ENCODE measurements at places on chromosomes 12 and 14.

DNA sequence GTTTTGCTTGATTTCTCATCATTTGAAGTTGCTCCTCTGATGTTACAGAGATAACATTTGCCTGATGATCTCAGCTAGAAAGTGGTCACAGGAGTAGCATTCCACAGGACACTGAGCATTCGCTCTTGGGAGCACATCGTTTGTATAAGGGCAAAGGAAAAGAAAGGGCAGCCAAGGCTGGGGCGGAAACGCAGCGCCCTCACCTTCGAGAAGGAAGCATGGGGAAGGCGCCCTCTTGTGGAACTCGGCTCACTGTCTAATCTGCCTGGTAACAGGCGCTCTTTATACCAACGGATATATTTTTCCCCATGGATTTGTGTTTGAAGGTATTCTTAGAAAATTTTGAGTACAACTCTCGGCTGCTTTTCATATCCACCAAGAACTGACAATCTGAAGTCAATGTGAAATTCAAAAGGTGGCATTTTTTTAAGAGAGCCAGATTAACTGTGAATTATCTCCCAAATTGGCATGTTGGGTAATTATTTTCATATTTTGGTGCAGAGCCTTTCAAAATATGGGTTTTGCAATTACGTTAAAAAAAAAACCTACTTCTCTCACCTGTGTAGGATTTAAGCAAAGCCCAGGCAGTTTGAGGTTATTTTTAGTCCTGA is 172.7 kb downstream of the CAND1 start:
- H3K27ac ChIP-seq, result no peak overlapping the region
- no peak overlapping the region for H3K4me3 ChIP-seq
- DNase-seq, result peak; percentile 65
- peaks cover 2% of the 10 kb centered on the region for H3K4me1 ChIP-seq

- H3K36me3 ChIP-seq, result no peaks in the 10 kb centered on the region
- no peak for DNase-seq
- H3K4me3 ChIP-seq, result no peak overlapping the region
- peaks cover 2% of the 10 kb centered on the region for H3K4me1 ChIP-seq
- no peaks in the 10 kb centered on the region for H3K27me3 ChIP-seq
Observed at GRCh38 chr12:48038085-48038484, 33.8 kb upstream of the COL2A1 start.

- no peaks in the 10 kb centered on the region for H3K4me1 ChIP-seq
- no peaks in the 10 kb centered on the region for H3K27me3 ChIP-seq
- no peaks in the 10 kb centered on the region for H3K36me3 ChIP-seq
- DNase-seq, result no peak
- no peak overlapping the region for H3K27ac ChIP-seq
- no peak overlapping the region for H3K4me3 ChIP-seq
Observed at GRCh38 chr12:117430246-117430645, 68.8 kb upstream of the NOS1 start.

GRCh38 chr12:80173083-80173864 is 73.9 kb downstream of the OTOGL start:
- H3K4me3 ChIP-seq, result no peak overlapping the region
- DNase-seq, result no peak
- no peaks in the 10 kb centered on the region for H3K36me3 ChIP-seq
- no peaks in the 10 kb centered on the region for H3K4me1 ChIP-seq

DNA sequence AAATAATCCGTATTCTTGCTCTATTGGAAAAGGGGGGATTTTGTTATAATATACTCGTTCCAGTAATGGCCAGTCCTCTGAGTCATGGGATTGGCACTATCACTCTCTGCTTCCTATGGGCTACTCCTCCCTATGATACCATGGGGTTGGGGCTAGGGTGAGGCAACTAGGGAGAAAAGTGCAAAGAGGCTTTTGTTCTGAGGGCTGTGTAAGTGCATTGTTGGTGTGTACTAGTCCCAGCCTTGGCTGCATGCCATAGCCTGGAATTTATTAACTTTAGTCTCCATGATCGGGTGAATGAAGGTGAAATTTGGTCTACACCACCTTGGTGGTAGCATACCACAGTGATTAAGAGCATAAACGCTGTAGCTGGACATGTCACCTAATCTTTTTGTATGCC is 247.6 kb downstream of the RPAP3 start:
- peaks cover 2% of the 10 kb centered on the region for H3K27me3 ChIP-seq
- no peak overlapping the region for H3K4me3 ChIP-seq
- no peak overlapping the region for H3K27ac ChIP-seq
- H3K4me1 ChIP-seq, result no peaks in the 10 kb centered on the region

DNA sequence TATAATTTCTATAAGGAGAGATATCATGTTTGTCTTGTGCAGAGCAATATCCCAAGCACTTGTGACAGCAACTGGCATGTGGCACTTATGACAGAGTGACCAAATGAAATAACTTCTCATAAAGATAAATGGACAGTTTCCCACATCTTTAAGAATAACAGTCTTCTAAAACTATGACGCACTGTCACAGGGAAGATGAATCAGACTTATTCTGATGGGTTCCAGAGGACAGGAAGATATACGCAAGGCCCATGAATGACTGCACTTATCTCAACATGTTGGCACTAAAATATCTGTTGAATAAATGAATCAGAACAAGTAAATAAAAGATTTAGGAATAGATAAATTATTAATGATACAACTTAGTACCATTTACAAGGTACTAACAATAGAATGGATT is 465.8 kb upstream of the SYT1 start:
- no peak overlapping the region for H3K27ac ChIP-seq
- no peak for DNase-seq
- H3K27me3 ChIP-seq, result no peaks in the 10 kb centered on the region

- no peaks in the 10 kb centered on the region for H3K27me3 ChIP-seq
- no peak for DNase-seq
- no peak overlapping the region for H3K4me3 ChIP-seq
- H3K27ac ChIP-seq, result no peak overlapping the region
- no peaks in the 10 kb centered on the region for H3K4me1 ChIP-seq
Observed at GRCh38 chr14:88504602-88505001, 50.2 kb downstream of the PTPN21 start.

DNA sequence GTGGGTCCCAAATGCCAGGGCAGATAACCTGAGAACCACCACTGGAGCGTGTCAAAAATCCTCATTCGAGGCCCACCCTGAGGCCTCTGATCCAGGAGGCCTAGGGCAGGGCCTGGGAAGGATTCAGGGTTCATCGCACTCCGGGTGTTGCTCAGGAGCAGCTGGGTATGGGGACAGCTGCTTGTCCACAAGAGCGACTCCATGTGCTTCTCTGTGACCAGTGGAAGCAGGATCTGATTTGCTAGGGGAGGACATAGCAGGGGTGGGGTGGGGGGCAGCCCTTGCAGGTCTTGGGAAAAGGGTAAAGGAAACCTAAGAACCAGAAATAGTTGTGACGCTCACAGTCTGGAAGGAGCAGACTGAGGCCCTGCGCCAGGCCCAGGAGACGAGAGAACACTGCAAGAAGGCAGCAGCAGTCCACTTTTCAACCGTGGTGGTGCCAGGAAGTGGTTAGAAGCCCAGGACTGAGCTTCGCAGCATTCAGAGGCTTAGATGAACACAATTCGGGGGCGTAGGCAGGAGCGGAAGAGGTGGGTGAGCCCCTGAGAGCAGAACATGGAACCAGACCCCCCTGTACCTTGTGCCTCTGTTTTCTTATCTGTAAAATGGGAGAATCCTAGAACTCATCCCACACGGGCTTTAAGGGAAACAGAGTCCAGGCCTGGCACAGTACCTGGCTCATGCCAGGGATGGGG is 33.7 kb downstream of the ITPK1 start:
- no peaks in the 10 kb centered on the region for H3K27me3 ChIP-seq
- H3K4me3 ChIP-seq, result no peak overlapping the region
- no peaks in the 10 kb centered on the region for H3K36me3 ChIP-seq
- no peak for DNase-seq

DNA sequence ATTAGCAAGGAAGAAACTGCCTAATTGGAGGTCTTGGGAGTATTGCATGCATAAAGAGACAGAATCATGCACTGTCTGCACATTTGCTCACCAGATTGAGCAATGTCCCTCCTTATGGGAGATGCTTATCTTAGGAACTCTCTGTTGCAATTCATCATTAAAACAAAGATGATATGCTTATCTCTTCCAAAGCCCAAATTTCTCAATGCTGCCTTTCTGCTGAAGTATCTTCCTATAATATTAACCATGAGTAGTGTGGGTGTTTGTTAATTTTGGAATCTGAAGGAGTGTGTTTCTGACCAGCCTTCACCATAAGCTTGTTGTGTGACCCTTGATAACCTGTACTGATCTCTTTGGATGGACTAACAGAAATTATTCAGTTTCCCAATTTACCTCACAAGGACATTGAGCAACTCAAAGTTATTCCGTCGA is 1257.6 kb upstream of the FLRT2 start:
- H3K27ac ChIP-seq, result no peak overlapping the region
- no peak for DNase-seq
- no peaks in the 10 kb centered on the region for H3K36me3 ChIP-seq
- no peaks in the 10 kb centered on the region for H3K27me3 ChIP-seq
- H3K4me3 ChIP-seq, result no peak overlapping the region

- DNase-seq, result peak; percentile 19
- H3K36me3 ChIP-seq, result peaks cover 8% of the 10 kb centered on the region
- no peaks in the 10 kb centered on the region for H3K4me1 ChIP-seq
- no peak overlapping the region for H3K4me3 ChIP-seq
- H3K27me3 ChIP-seq, result no peaks in the 10 kb centered on the region
Observed at GRCh38 chr12:21644516-21644915, 13.1 kb downstream of the LDHB start.

DNA sequence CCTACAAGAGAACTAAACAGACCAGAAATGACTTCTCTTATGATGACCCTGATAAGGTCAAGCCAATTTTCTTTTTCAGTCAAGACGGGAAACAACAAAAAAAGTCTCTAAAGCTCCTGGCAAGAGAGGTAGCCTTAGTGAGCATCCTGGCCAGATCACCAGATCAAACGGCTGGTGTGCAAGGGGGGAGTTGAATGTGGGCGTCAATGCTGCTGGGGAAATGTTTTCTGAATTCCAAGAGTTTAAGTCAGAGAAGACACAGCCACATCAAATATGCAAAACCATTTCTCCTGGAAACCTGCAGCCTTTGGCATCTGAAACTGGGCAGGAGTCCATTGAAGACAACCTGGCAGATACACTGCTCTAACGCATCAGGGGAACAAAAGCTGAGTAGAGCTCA is 16.0 kb upstream of the SELPLG start:
- no peak overlapping the region for H3K4me3 ChIP-seq
- peaks cover 29% of the 10 kb centered on the region for H3K36me3 ChIP-seq
- no peaks in the 10 kb centered on the region for H3K27me3 ChIP-seq
- peaks cover 31% of the 10 kb centered on the region for H3K4me1 ChIP-seq
- H3K27ac ChIP-seq, result peak overlapping the region; percentile 48

- H3K27ac ChIP-seq, result no peak overlapping the region
- peaks cover 9% of the 10 kb centered on the region for H3K36me3 ChIP-seq
- H3K4me1 ChIP-seq, result no peaks in the 10 kb centered on the region
- no peak overlapping the region for H3K4me3 ChIP-seq
- no peaks in the 10 kb centered on the region for H3K27me3 ChIP-seq
- DNase-seq, result no peak
Observed at GRCh38 chr12:109589691-109590245, 16.2 kb downstream of the MVK start.

DNA sequence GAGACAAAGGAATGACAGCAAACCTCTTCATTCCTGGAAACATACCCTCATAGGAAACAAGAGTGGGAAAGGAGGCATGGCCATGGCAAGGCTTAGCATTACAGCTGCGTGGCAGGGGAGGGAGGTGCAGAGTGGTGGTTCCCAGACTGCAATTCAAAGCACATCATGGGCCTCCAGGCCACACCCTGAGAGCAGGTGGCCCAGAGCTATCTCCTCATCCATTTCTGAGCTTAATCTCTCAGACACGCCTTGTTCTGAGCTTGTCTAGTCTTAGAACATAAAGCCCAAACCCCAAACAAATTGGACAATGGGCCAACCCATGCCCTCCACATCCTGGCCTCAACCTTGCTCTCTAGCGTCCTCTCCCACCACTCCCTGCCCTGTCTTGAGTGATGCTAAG is 5.9 kb upstream of the KRT3 start:
- no peak overlapping the region for H3K4me3 ChIP-seq
- H3K27me3 ChIP-seq, result no peaks in the 10 kb centered on the region
- no peaks in the 10 kb centered on the region for H3K4me1 ChIP-seq
- H3K27ac ChIP-seq, result no peak overlapping the region

DNA sequence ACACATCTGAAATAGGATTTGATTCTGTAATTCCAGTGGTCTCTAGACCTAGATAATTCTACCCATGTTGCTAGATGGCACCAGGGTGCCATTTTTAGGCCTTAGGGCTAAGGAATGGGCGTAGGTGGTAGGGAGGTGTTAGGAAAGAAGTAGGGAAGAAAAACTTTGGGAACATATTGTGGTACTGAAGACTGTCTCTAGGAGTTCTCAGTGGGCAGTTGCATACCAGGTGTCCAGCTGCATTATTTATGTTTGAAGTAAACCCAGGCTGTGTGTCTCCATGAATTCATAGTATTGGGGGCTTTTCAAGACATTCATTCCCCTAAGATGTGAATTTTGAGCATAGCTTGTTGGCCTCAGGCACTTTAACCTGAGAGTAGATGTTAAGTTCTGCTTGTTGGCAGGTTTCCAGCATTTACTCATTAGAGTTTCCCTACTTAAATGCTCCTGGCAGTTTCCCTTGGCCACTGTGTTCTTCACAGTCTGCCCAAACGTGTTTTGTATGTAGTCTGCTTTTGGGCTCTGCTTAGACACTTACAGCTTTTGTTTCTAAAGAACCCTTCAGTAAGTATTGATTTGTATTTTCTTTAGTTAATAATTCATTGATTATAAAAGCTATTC is 31.5 kb upstream of the CCT2 start:
- H3K27me3 ChIP-seq, result no peaks in the 10 kb centered on the region
- peak; percentile 77 for DNase-seq
- peak overlapping the region; percentile 4 for H3K27ac ChIP-seq

GRCh38 chr14:54000341-54000811 is 43.8 kb upstream of the BMP4 start:
- no peak overlapping the region for H3K4me3 ChIP-seq
- peak; percentile 82 for DNase-seq
- H3K27me3 ChIP-seq, result no peaks in the 10 kb centered on the region
- no peaks in the 10 kb centered on the region for H3K4me1 ChIP-seq

DNA sequence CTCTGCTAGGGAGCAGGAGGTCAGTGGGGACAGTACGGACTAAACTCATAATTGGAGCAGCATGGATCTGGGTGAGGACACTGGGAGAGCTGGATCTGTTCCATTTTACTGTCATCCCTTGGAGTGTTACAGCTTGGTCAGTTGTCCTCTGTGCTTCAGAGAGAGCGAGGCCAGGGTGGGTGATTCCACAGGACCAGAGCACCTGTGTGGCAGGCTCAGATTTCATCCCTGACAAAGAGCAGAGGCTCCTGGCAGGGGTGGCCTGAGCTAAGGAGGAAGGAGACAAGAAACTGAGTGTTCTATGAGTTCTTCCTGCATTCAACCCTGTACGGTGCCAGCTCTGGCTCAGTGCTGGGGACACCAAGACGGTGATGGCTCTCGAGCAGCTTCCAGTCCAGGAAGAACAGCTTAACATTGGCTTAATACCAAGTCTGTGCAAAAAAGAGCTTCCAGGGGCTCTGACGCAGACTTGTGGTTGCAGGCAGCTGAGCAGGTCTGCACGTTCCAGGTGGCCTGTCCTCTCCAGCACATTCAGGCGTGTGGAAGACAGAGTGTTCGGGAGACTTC is 8.4 kb upstream of the PGF start:
- peak; percentile 71 for DNase-seq
- no peaks in the 10 kb centered on the region for H3K36me3 ChIP-seq
- H3K4me3 ChIP-seq, result no peak overlapping the region

- H3K4me1 ChIP-seq, result no peaks in the 10 kb centered on the region
- peak; percentile 23 for DNase-seq
- H3K4me3 ChIP-seq, result no peak overlapping the region
- no peaks in the 10 kb centered on the region for H3K36me3 ChIP-seq
- H3K27ac ChIP-seq, result no peak overlapping the region
Observed at GRCh38 chr14:44170101-44170500, 337.0 kb downstream of the FSCB start.

- no peaks in the 10 kb centered on the region for H3K36me3 ChIP-seq
- H3K27ac ChIP-seq, result no peak overlapping the region
- DNase-seq, result peak; percentile 52
- peaks cover 3% of the 10 kb centered on the region for H3K4me1 ChIP-seq
- no peak overlapping the region for H3K4me3 ChIP-seq
Observed at GRCh38 chr14:92425101-92425500, 88.5 kb upstream of the RIN3 start.
